Cerebellum (tissue), 4 donors: ENCODE measurements at places on chromosomes 5 and 9. TPM values are rescaled to one million over a fixed set of nuclear protein-coding genes. Genes with fewer than 3 reads are reported as not detected.

Gene STPG3
- not detected for total RNA-seq

Gene CTXN3
- total RNA-seq, result 2.8 TPM

Gene CCNO
- total RNA-seq, result not detected

DNA sequence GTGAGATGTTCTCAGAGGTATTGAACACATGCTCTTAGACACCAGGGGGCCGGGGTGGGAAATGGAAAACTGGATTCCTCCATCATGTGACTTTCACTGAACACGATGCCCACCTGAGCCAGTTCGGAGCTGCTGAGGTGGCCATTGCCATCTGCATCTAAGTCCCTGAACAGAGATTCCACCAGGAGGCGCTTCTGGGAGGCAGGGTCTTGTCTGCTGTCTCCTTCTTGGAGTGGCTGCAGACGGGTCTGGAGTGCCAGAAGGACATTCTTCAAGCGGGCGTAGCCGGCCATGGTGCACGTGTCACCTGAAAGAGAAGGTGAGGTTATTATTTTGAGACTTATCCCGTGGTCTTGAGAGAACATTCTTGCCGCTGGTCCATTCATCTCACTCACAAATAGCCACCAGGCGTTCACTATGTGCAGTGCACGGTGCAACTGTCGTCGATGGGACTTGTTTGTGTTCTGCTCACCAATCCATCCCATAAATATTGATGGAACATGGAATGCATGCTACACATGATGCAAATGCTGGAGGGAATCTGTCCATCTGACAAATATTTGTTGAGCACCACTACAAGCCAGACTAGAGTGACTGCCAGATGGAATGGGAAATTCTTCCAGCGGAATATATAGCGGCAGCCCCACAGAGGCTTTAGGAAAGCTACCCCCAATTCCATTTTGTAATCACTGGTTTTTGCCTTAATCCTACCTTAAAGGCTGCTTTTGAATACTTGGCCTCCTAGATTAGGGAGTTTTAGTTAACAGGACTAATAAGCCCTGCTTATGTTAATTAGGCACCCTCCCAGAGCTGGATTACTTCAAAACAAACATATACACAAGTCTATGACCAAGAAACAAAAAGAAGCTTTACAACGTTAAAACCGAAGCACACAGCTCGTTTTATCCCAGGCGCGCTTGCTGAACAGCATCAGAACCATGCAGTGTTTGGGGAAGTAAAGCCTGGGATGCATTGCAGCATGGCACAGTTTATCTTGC lies 264.8 kb downstream of the HSPA4 start:
- DNase-seq, result no peak

DNA sequence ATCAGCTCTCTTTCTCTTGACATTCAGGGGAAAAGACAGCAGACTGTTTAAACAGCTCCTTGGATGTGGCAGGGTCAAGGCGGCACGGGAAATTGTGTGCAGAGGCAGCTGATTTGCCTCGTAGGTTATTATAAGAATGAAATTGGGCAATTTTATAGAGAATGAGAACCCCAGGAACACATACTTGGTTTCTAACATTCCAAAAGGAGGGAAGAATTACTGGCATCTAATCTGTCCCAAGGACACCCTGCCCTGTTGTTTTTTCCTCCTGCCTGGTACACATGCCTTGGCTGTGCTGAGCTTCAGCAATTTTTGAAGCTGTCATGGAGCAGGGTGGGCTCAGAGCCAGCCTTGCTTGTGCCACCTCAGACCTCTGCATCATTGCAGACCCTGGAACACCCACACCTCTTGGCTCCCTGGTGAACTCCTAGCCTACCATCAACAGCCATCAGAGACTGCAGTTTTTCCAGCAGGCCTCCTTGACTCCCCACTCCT lies 143.6 kb downstream of the BOD1 start:
- no peak for DNase-seq

GRCh38 chr9:107172160-107172978 lies 110.7 kb upstream of the RAD23B start:
- DNase-seq, result peak; percentile 61
